ENCODE measurements at places on chromosomes 1 and 21. TPM values are rescaled to one million over a fixed set of nuclear protein-coding genes. Genes with fewer than 3 reads are reported as not detected.

DNA sequence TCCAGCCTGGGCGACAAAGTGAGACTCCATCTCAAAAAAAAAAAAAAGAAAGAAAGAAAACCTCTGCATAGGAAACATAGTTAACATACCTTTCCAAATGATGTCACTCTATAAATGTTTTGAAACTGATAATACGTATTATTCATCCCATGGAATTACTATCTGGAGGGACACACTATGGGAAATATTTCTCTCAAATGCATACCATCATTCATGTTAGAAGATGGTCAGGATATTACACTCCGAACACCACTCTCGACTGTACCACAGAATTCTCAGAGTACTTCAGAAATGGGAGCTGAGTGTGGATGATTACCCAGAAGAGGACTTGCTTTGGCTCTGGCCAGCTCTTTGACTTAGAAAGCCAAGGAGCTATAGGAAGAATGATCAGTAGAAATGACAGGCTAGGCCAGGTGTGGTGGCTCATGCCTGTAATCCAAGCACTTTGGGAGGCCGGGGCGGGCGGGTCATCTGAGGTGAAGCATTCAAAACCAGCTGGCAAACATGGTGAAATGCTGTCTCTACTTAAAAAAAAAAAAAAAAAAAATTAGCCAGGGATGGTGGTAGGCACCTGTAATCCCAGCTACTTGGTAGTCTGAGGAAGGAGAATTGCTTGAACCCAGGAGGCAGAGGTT is 5.2 kb upstream of the LIN28A start:
- peak; percentile 48 for DNase-seq

The IGSF9 gene
- not detected for total RNA-seq

- DNase-seq, result peak; percentile 91
Measured at GRCh38 chr21:15775981-15776380, 46.2 kb downstream of the USP25 start.

GRCh38 chr1:157237522-157237921 is 99.3 kb upstream of the ETV3 start:
- DNase-seq, result no peak

GRCh38 chr21:33937931-33938339 is 22.3 kb upstream of the ATP5PO start:
- DNase-seq, result no peak

- no peak for DNase-seq
Measured at GRCh38 chr1:170704256-170704655, 40.3 kb downstream of the PRRX1 start.

DNA sequence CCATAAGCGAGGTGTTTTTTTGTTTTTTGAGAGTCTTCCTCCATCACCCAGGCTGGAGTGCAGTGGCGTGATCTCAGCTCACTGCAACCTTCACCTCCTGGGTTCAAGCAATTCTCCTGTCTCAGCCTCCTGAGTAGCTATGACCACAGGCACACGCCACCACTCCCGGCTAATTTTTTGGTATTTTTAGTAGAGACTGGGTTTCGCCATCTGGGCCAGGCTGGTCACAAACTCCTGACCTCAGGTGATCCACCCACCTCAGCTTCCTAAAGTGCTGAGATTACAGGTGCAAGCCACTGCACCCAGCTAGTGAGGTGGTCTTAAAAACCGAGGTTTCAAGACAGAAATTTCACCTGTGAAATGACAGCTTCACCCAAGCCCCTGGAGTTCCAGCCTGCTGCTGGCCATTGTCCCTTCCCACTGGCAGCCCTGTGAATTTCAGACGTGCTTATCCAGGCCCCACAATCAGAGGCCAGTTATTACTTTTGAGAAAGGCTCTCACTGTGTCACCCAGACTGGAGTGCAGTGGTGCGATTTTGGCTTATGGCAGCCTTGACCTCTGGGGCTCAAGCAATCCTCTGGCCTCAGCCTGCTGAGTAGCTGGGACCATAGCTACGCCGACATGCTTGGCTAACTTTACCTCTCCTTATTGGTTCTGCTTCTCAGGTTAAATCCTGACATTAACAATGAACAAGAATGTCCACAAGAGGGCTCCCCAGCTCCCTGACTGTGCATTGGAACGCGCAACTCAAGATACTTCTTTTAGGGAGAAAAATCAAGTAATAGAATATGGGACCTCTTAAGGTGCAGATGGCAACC is 19.4 kb downstream of the ENO1 start:
- DNase-seq, result peak; percentile 66

DNA sequence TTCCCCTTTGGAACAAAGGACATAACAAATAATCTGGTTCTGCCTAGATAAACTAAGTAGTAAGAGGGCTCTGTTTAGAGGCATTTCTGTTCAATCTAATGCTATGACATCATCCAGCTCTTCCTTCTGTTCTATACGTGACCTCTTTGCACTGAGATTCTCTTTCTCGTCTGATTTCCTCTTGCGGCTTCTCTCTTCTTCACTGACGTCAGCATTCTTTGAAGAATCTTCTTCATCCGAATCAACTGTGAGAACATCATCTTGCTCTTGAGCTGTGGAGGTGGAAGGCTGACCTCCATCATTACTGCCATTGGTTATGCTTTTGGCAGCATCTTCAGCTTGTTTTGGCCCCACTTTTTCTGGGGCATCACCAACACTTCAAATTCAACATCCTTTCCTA is 130.4 kb downstream of the HS2ST1 start:
- DNase-seq, result no peak

DNA sequence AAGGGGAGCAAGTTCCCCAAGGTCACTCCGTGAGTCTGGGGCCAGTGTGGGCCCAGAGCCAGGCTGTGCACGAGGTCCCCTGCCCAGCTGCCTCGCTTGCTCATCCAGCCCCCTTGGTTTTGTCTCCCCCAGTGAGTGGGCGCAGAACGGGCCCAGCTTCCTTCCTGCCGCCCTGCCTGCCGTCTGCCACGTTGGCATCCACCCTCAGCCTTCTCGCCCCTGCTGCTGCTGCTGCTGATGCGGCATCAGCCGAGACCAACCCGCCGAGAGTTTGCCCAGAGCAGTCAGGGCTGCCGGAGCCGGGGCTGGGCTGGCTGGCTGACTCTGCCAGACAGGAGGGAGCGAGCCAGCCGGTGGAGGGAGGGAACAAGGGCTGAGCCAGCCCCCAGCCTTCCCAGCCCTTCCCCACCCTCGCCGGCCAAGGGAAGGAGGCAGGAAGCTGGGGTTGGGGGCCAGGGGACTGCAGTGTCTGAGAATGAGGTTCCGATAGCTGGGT is 31.4 kb upstream of the WASF2 start:
- DNase-seq, result no peak

The SLC30A2 gene
- total RNA-seq, result not detected

The ZNF648 gene
- total RNA-seq, result not detected

The DOP1B gene
- 15.3 TPM for total RNA-seq

DNA sequence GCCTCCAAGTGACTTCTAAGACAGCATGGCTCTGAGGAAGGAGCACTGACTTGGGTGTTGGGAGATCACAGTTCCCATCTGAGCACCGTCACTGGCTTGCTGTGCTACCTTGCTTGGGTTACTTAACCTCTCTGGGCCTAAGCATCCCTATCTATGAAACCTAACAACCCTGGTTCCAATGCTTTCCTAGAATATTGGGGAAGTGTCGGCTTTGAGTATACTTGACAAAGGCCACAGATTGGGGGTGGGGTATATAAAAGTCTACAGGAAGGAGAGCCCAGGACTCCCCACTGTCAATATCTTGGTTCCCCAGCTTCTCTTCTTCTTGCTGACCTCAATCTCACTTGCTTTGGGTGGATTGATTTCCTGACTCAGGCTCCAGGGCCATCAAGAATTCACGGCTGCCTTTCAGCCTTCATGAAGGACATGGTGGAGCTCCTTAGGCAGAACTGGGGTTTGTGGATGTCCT is 6.3 kb downstream of the TNFRSF1B start:
- no peak for DNase-seq

GRCh38 chr1:89051300-89051954 is 13.6 kb downstream of the GBP1 start:
- no peak for DNase-seq

GRCh38 chr1:195158091-195158490 is 1450.1 kb downstream of the KCNT2 start:
- DNase-seq, result no peak

GRCh38 chr1:151898519-151898991 is 10.8 kb downstream of the THEM4 start:
- peak; percentile 8 for DNase-seq

GRCh38 chr1:26864610-26865480 is 1.9 kb downstream of the SFN start:
- DNase-seq, result peak; percentile 98

DNA sequence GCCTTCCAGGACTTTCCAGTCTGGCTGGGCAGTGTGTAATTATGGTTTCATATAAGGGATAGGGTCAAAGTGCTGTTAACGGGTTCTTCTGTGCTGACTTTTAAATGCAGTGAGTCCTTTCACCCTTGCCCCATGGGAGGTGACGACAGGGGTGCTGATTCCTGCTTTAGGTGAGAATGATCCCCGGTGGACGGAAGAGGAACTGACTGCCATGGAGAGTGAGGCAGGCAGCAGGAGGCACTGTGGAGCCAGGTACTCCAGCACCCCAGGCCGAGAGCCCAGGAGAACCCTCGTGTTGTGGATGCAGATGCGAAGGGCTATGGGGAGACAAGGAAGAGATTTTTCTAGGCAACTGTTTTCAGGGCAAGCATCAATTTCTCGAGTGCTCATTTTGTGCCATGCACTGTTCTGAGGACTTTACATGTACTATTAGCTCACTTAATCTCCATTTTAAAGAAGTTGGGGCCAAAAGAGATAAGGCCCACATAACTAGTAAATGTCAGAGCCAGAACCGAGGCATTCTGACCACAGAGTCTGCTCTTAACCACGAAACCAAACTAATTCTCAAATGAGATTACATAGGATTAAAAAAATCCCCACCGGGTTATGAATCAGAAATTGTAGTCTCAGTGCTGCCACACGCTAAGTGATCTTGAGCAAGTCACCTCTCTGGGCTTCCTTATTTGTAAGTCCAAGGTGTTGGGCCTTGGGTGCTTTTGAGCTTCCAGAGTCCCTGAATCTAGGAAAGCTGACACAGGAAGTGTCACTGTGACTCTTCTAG is 28.2 kb downstream of the STPG1 start:
- DNase-seq, result peak; percentile 21

The FCER1G gene
- total RNA-seq, result not detected

GRCh38 chr1:44673675-44674112 is 587 bp downstream of the TMEM53 start:
- peak; percentile 3 for DNase-seq

DNA sequence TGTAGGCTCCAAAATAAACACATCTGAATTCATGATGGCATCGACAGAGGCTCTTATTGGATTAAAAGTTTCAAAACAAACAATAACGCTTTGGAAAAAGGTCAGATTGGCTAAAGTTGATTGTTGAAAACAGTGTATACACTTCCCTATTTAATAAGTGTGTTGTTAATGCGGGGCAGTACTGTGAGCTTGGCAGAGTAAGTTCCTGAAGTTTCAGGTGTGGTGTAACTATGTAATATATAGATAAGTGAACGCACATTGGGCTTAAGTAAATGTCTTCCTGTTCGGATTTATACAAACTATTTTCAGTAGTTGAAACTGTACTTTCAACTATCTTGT is 810 bp downstream of the ZBTB37 start:
- no peak for DNase-seq

DNA sequence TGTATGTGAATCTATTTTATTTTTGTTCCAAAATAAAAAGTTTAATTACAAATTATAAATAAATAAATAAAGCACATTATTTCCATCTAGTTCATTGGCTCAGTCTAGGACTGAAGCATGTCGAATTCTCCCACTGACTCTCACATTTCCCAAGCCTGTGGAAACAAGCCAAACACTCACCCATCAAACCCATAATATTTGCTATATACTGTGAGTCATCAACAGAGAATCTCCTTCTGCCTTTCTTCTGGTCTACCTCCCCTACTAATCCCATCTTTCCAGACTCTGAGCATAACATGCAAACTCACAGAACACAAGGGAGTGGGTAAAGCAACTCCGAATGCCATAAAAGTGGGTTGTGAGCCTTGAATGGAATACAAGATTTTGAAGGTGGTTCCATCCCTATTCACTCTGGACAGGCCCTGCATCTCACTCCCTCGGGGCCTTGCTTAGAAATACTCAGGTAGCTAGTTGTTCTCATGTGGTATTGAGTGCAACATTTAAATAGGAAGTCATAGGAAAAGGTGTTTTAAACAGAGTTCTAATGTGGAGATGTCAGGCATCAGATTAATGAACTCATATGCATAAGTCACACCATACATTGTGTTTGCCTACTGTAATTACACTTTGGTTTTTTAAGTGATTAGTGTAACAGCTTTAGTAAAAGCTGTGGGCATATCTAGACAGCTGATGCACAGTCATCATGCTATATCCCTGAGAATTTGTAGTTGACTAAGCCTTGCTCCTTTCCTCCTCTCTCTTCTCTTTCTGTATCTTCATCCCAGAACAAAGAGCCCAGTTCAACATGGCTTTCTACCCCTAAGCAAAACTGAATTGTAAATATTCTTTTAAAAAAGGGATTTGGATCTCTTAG is 47.0 kb downstream of the F5 start:
- DNase-seq, result peak; percentile 34

The MROH9 gene
- total RNA-seq, result 0.10 TPM

GRCh38 chr1:21175670-21176581 is 771 bp downstream of the EIF4G3 start:
- no peak for DNase-seq

GRCh38 chr1:232709386-232709785 is 79.5 kb upstream of the SIPA1L2 start:
- no peak for DNase-seq

DNA sequence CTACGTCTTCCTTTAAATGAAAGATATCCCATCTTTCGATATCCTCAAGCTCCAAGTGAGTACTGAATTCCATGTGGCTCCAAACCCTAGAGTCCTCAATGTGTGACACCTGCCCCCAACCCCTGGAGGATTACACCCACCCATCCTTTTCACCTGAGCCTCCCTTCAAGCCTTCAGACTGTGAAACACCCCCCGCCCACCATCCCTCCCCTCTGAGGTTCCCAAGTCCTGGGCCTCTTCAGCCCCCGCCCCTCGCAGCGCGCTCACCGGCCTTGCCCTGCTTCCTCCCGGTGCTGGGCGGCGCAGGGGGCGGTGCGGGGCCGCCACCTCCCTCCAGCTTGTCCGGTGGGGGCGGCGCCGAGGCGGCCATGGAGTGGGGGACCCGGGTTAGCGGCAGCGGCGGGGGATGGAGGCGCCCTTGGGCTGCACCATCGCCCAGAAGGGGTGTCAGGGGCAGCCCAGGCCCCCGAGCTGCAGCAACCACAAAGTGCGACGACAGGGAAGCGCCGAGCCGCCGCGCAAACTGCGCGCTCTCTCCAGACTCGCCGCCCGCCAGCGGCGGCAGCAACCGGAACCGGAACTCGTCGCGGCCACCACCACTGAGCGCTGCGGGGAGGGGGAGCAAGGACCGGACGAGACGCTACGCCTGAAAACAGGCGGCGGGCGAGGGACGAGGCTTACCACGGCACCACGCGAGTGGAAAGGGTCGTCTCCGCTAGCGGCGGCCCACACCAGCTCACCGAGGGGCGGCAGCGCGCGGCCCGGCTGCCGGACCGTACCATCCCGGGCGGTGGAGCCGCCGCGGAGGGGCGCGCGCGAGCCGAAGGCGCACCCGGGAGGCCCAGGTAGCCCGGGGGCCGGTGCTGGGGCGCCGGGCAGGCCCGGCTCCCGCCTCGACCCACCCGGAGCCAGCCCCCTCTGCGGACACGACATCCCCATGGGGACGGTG is at the start of gene PYGO2:
Gene PYGO2, minus strand, starts transcription at position 576 of the 949 bp plus-strand sequence. Its CDS starts 206 bp downstream, at position 370.
- DNase-seq, result peak; percentile 70
